ENCODE measurements at places on chromosomes 11 and 22. TPM values are rescaled to one million over a fixed set of nuclear protein-coding genes. Genes with fewer than 3 reads are reported as not detected.

GRCh38 chr11:103803062-103803461 lies 233.4 kb upstream of the DDI1 start:
- no peaks in the 10 kb centered on the region for H3K4me1 ChIP-seq
- no peak overlapping the region for H3K4me3 ChIP-seq
- no peak overlapping the region for H3K27ac ChIP-seq
- no peaks in the 10 kb centered on the region for H3K27me3 ChIP-seq
- no peak for DNase-seq
- H3K36me3 ChIP-seq, result no peaks in the 10 kb centered on the region

DNA sequence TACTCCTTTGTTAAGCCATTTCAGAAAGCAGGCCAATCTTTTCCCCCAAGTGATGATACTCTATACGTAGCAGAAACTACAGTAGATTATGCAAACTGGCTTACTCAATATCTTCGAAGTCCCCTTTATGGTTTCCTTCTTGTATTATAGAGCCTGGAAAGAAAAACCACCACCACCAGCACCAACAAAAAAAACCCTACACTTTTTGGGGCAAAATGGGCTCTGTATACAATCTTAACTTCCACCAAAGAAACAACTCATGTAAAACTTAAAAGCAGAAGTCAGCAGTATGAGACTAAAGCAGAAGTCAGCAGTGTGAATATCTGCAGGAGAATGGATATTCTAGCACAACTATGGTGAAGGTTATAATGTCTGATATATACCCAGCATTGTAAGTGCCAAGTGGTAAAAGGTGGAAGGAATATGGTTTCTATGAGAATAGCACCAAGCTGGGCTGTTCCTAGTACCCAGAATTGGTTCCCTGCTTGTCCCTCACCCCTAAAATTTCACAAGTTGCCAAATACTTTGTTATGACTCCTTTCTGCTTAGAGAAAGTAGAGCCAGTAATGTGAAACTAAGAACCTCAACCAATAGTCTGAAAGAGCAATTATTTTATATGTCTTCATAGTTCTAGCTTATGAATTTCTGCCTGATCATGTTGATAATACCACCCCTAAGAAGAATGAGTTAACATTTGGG lies 252.1 kb downstream of the SBF2 start:
- H3K4me3 ChIP-seq, result no peak overlapping the region
- no peaks in the 10 kb centered on the region for H3K36me3 ChIP-seq
- H3K27ac ChIP-seq, result no peak overlapping the region
- no peaks in the 10 kb centered on the region for H3K27me3 ChIP-seq
- H3K4me1 ChIP-seq, result no peaks in the 10 kb centered on the region

DNA sequence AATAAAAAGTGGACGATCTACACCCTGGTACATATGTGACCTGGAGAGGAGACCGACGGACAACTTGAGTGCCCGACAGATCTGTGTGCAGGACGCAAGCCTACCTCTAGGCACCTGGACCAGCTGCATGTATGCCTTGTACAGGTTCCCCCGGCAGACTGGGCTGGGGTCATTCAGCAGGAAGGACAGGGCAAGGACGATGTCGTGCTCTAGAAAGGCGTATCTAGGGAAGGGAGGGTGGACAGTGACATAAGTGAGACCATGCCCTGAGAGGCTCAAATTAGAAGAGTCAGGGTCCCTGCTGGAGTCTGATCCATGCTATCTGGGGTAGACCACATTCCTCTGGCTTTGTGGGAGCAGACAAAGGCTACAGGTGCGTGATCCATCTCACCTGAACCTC lies 7.9 kb downstream of the RSPH14 start:
- no peak for DNase-seq
- H3K4me3 ChIP-seq, result no peak overlapping the region
- H3K27ac ChIP-seq, result no peak overlapping the region
- H3K27me3 ChIP-seq, result no peaks in the 10 kb centered on the region
- no peaks in the 10 kb centered on the region for H3K36me3 ChIP-seq

- H3K4me3 ChIP-seq, result no peak overlapping the region
- no peaks in the 10 kb centered on the region for H3K4me1 ChIP-seq
- H3K27me3 ChIP-seq, result no peaks in the 10 kb centered on the region
- H3K27ac ChIP-seq, result no peak overlapping the region
- H3K36me3 ChIP-seq, result no peaks in the 10 kb centered on the region
Measured at GRCh38 chr22:22374579-22374978, 130.0 kb downstream of the VPREB1 start.

DNA sequence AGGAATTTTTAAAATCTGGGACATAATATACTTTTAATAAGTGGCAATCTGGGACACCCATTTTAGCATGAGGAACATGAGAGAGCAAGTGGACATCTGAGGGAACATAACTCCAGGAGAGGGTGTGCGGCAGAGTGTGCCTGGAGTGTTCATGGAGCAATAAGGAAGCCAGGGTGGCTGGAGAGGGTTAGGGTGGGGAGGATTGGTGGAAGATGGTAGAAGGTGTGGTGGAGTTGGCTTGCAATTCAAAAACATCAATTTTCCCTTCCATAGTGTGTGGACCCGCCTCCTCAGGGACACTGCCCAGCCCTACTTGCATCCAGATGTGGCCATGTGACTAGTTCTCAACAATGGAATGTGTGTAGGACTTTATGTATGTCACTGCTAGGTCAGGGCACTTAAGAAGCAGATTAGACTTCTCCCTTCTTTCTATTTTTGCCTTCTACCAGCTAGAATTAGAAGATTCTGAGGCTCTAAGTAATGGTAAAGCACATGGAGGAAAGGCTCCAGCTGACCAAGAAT lies 4.4 kb upstream of the DENND5A start:
- H3K36me3 ChIP-seq, result peaks cover 3% of the 10 kb centered on the region
- DNase-seq, result no peak
- no peak overlapping the region for H3K4me3 ChIP-seq
- no peaks in the 10 kb centered on the region for H3K27me3 ChIP-seq
- H3K4me1 ChIP-seq, result peaks cover 6% of the 10 kb centered on the region

DNA sequence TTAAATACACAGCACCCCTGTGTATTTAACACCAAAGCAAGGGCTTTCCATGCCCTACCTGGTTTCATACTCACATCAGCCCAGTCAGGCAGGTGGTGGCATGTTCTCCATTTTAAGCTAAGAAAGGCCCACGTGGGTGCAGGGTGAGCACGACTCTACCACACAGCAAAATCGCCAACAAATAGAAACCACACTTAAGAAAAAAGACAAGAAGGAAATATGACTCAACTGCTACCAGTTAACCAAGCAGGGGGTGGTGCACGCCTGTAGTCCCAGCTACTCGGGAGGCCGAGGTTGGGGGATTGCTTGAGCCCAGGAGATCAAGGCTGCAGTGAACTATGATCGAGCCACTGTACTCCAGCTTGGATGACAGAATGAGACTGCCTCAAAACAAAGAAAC lies 35.2 kb upstream of the TFIP11 start:
- no peak overlapping the region for H3K27ac ChIP-seq
- no peaks in the 10 kb centered on the region for H3K36me3 ChIP-seq
- H3K4me3 ChIP-seq, result no peak overlapping the region
- peaks cover 13% of the 10 kb centered on the region for H3K4me1 ChIP-seq
- no peak for DNase-seq
- H3K27me3 ChIP-seq, result no peaks in the 10 kb centered on the region

DNA sequence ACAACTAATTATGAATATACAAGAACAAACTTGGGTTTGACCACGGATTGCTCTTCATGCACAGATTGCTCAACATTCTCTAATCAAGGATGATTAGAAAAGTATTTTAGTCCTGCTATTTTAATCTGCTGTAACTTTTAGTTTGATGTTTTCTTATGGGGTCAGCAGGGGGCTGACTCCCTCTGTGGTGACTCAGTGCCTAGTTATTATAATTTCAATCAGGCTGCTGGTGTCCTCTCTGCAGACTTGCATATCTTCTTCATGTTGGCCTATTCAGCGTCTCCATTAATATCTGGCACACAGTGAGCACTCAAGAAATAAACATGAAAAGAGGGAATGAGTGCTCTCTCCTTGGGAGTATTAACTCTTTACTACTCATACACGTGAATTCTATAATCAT lies 223.8 kb upstream of the DDI1 start:
- no peaks in the 10 kb centered on the region for H3K4me1 ChIP-seq
- no peak overlapping the region for H3K27ac ChIP-seq
- DNase-seq, result no peak

DNA sequence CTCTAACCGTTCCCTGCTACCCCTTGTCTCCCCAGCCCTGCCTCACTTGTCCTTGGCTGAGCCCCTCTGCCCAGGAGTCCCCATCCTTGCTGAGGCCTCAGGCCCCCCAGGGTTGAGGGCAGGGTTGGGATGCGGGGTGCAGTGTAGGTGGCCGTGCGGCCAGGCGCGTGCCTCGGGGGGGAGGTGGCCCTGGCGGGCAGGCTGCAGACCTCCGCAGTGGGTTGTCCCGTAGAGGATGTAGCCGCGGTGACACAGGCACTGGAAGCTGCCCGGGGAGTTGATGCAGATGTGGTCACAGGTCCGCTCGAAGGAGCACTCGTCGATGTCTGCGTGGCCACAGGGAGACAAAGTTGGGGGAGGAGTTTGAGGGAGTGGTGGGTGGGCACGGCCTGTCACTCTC lies 41.9 kb upstream of the TTLL12 start:
- DNase-seq, result no peak
- H3K27ac ChIP-seq, result no peak overlapping the region

GRCh38 chr22:29267462-29267857 lies 321 bp downstream of the RHBDD3 start:
- DNase-seq, result no peak
- H3K27me3 ChIP-seq, result no peaks in the 10 kb centered on the region
- peaks cover 38% of the 10 kb centered on the region for H3K4me1 ChIP-seq
- H3K4me3 ChIP-seq, result peak overlapping the region; percentile 96

DNA sequence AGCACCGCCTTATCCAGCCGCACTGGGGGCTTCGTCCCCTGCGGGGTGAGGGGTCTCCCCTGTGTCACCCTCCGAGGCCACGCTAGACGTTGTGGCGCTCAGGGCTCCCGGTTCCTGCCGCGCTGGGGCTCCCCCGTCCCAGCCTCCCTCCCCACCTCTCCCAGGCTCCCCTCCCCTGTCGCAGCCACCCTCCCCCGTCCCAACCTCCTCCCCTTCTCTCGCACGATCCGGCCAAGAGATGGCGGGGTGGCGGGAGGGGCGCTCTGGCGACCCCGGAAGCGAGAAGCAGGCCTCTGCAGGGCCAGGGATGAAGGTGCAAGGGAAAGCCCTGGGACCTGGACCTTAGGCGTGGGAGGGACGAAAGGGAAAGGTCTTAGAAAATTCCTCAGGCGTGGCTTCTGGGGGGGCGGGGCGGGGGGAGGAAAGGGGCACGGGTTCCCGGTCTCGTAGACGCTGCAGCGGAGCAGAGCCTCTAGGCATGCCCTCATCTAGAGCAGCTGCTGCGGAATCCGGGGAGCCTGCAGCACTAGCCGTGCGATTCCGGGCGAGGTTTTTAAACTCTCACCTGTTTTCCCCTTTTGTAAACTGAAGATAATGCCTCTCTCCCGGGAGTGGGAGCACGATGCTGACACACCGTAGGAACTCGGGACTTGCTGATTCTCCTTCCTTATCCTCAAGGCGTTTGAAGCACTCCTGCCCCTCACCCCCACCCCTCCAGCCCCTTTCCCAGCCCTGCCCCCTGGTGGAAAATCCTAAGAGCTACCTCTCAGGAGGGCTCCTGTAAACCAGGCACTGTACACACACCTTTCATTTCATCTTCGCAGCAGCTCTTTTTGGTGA lies 14.4 kb downstream of the KCNJ5 start:
- H3K4me3 ChIP-seq, result peak overlapping the region; percentile 62
- no peak overlapping the region for H3K27ac ChIP-seq
- peaks cover 5% of the 10 kb centered on the region for H3K27me3 ChIP-seq
- peak; percentile 34 for DNase-seq
- peaks cover 3% of the 10 kb centered on the region for H3K4me1 ChIP-seq

DNA sequence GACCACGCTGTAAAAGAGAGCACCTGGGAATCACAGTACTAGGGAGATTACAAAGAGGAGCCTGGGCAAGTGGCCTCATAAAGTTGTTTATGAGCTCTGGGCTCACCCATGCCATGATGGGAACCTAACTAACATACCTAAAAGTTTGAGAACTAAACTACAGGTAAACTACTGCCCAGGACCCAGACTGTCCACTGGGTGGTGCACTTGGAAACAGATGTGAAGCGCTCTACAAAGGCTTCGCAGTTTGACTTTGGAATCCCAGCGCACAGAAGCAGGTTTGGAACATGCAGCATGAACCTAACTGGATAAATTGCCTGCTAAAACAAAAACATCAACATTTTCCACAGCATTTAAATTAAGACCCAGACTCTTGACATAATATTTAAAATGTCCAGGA lies 418.6 kb downstream of the FAM181B start:
- H3K27me3 ChIP-seq, result no peaks in the 10 kb centered on the region
- no peak overlapping the region for H3K27ac ChIP-seq
- H3K36me3 ChIP-seq, result no peaks in the 10 kb centered on the region
- no peak overlapping the region for H3K4me3 ChIP-seq
- DNase-seq, result no peak

DNA sequence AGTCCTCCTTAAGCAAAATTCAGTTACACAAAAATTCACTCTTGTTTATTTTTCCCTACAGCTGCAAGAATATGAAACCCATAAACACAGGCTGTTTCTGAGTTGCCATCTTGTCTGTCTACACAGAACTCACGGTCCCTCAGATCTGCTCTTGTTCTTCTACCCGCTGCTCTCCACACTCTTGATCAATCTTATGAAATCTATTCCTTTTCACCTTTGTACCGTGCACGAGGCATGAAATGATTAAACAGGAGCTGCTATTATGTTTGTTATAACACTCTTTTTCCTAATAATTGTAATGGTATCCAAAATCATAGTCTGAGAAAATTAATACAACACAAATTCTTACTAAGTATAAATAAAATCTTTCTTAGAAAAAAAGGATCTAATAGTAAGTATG lies 266.1 kb upstream of the PITPNB start:
- no peak for DNase-seq
- no peaks in the 10 kb centered on the region for H3K4me1 ChIP-seq
- no peaks in the 10 kb centered on the region for H3K36me3 ChIP-seq
- H3K27ac ChIP-seq, result no peak overlapping the region
- no peaks in the 10 kb centered on the region for H3K27me3 ChIP-seq
- H3K4me3 ChIP-seq, result no peak overlapping the region

DNA sequence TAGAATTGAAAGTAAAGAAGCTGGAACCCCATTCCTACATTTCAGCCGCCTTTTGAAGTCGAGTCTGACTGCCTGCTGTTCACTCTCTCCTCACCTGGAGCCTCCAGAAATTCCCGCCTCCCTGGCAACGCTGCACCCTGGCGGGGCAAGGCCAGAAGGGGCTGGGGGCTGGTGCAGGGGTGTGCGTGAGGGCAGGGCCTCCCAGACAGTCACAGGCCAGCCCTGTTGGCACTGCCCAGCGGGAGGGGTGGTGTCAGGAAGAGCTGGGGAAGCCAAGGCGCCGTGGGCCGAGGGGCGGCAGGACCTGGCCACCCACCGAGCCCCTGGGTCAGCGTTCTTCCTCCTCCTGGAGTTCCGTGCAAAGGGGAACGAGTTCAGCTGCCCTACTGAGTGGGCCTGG lies 123.2 kb downstream of the KCNQ1OT1 start:
- no peak overlapping the region for H3K27ac ChIP-seq
- no peak overlapping the region for H3K4me3 ChIP-seq
- no peaks in the 10 kb centered on the region for H3K36me3 ChIP-seq
- no peaks in the 10 kb centered on the region for H3K4me1 ChIP-seq
- H3K27me3 ChIP-seq, result no peaks in the 10 kb centered on the region
- no peak for DNase-seq

OR4D5 gene
- total RNA-seq, result not detected

PKP3 gene
- not detected for total RNA-seq

RANGAP1 gene
- 60.7 TPM for total RNA-seq

C11orf91 gene
- total RNA-seq, result not detected

SLC22A6 gene
- not detected for total RNA-seq

POU2F3 gene
- total RNA-seq, result not detected

CRYBB2 gene
- not detected for total RNA-seq

FOLH1 gene
- total RNA-seq, result not detected
